Activated CD4-positive, alpha-beta T cell treated with anti-CD3 and anti-CD28 coated beads, Interleukin-2, amount 50 U/mL, for 24 hours (primary cell): ENCODE measurements at places on chromosomes 1 and 21.

GRCh38 chr21:44067011-44067839, 40.0 kb upstream of the PWP2 start:
- no peak for DNase-seq

GRCh38 chr1:204213668-204214662, at the start of gene GOLT1A:
GOLT1A (minus strand) TSS chr1:204213988; CDS start chr1:204213906, 82 bp downstream.
- DNase-seq, result no peak

- no peak for DNase-seq
Observed at GRCh38 chr1:2593251-2593878, 6.8 kb downstream of the PRXL2B start.

DNA sequence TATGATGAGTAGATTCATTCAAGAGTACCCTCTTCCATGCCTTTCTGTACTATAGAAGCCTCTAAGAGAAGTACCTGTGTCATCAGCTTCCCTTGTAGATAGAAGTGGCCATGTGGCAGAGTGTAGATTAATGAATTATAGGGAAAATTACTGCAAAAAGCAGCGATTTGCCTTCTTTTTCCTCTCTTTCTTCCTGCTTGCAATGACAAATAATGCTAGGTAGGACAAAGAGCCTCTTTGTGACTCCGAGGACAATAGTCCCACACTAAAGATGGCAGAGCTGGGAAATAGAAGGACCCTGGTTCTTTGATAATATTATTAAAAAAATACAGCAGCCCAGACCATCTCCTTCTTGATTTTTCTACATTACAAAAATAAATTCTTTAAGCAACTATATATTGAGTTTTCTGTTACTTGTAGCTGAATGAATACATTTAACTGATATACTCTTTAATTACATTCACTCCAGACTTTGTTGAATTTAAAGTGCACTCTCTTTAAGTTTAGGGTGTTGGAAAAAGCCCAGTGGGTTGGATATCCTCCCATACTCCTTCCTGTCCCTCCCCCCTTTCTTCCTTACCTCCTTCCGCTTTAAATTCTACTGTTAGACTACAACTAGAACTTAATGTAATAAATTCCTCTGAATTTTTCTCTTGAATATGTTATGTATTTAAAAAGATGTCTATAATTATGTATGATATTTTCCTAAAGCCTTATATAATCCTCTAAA, 198.2 kb upstream of the APP start:
- DNase-seq, result no peak

- DNase-seq, result no peak
Observed at GRCh38 chr1:172255223-172255560, 165.3 kb upstream of the C1orf105 start.

DNA sequence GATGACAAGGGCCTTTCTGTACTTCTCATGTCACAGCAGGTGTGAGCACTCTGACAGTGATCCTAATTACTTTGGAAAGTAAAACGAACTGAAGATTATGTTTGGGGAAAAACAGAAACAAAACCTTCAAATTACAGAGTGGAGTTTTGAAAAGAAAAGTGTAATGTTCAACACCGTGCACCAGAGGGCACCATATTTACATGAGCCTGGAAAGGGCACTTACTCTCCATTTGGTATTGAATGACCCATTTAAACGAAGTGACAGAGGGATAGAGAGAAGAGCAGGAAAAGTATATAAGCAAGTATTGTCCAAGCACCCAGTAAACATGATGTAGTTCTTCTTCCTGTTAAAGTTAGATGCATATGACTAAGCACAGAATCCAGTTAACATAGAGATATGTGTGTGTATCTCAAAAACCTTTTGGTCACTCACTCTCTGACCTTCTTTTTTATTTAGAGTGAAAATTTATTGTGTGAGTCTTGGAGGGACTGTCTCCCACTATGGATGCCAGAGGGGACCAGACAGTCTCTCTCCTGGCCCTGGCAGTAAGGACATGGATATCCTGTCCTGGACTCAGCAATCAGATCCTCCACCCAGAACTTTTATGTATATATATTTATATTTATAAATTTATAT, 3.8 kb upstream of the RGSL1 start:
- no peak for DNase-seq

GRCh38 chr1:160567858-160568682, 11.2 kb downstream of the CD84 start:
- peak; percentile 30 for DNase-seq

DNA sequence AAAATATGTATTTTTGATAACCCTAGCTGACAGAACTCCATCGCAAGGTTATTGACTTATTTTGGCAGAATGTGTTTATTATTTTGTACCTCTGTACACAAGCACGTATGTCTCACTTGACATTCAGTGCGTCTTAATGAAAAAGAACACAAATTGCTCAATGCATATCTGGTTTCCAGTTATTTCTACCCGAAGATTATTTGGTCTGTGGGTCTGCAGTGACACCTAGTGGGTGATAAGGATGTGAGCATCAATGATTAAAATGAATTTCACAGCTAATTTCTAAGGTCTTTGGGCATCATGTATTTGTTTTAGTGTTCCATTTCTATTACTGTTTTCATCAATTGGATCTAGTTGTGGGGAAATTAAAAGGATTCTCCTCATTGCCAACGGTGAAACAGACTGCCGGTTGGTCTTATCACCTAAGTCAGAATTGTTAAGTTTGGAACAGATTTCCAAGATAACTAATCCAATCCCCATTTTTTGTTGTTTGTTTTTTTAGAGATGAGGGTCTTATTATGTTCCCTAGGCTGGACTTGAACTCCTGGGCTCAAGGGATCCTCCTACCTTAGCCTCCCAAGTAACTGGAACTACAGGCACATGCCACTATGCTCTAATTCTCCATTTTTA, 13.9 kb downstream of the DDX20 start:
- no peak for DNase-seq

- no peak for DNase-seq
Observed at GRCh38 chr1:110282395-110282794, 56.8 kb upstream of the RBM15 start.

- no peak for DNase-seq
Observed at GRCh38 chr21:37061926-37062592, 10.8 kb downstream of the PIGP start.

DNA sequence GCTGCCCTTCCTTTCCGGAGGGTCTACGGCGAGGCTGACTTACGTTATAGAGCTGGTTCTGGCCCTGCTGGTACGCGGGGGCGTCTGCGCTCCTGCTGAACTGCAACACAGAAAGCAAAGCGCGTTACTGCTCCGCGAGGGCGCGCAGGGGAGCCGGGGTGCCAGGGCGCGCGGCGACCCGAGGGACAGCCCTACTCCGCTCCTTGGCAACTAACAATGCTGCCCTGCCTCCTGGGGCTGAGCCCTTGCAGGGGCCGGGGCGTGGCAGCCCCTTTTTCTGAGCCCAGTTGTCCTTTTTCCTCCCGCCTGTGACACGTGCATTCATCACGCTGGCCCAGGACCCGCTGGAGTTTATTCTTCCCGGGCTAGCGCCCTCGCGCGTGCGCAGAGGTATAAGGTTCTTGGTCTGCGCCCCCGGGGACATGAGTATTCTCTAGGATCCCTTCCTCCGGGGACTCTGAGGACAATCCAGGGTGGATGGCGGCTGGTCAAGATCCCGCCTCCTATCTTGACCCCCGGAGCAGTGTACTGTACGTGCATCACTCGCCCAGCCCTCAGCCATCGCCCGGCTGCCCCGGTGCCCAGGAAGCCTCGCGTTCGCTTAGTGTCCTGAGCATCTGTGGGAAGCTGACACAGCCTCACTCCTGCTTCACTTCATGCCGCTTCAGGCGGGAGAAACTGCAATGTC, 78.9 kb downstream of the CD247 start:
- DNase-seq, result no peak

DNA sequence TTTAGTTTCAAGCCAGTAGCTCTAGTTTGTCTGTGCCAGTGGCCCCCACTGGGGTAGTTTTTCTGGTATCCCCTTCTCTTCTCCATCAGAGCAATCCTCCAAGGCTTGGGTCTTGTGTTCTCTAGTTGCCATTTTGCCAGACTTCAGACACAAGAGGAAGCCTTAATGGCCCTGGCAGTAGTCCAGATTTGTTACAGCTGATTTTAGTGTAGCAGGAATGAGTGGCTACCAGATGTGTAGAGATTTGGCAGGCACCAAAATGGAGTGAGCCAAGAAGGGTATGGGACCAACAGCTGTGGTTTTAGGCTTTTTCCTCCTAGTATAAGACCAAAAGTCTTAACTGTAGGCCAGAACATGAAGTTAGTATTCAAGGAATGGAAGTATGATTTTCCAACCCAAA, 56.8 kb downstream of the ACP6 start:
- no peak for DNase-seq

DNA sequence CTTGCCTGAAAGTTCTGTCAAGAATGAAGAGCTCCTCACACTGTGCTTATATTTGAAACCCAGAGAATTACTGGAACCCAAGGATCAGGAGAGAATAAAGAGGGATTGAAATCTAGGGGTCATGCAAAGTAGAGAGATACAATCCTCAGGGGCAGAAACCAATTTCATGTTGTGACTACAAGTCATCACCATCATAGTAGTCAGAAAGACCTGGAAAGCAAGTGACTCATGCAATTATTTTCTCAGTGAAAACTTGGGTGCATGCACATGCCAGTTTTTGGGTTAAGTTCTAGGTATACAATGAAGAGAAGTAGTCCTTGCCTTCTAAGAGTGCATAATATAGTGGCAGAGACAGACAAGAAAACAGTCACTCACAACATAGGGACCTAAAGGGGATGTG, 210.0 kb downstream of the ZC3H11B start:
- no peak for DNase-seq

- no peak for DNase-seq
Observed at GRCh38 chr1:40636777-40637176, 28.7 kb downstream of the RIMS3 start.

- DNase-seq, result no peak
Observed at GRCh38 chr1:93446837-93447451, 974 bp upstream of the FNBP1L start.

GRCh38 chr1:28973596-28974421, 59.4 kb downstream of the EPB41 start:
- DNase-seq, result no peak

DNA sequence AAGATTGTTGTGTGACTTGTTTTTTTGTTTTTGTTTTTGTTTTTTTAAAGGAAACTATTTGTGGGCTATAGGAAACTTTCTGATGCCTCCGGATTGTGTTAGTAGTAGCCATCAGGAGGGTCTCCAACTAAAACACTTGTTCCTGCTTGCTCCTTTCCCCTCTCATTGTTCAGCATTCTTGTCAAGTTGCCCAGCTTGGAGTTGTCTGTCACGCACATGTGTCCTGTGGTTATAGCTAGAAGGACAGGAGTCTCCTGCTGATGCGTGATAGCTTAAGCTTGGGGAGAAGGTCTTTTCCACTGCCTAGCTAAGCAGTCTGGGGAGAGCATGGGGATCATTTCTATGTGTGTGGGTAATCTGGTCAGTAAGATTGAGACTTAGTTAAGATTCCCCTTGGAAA, 3.2 kb upstream of the LYPLA2 start:
- no peak for DNase-seq

- no peak for DNase-seq
Observed at GRCh38 chr1:22860883-22861385, 111.7 kb downstream of the LACTBL1 start.

DNA sequence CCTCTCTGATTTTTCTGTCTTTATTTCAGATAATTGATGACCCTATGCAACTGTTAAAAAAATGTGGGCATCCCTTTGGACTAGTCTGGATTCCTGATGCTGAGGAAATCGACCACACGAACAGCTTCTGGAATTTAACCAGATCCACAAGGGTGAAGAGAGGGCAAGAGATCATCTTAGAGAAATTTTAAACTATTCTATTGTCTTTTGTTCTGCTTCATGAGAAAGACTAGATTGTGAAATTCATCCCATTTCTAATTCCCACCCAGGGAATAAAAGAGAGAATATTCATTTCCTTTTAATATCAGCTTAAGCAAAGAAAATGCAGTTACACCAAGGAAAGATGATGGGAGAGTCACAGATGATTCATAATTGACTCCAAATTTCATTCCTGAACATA, 71.8 kb downstream of the DUSP10 start:
- no peak for DNase-seq

- no peak for DNase-seq
Observed at GRCh38 chr1:108100148-108100547, 100.0 kb downstream of the SLC25A24 start.
